ENCODE measurements at places on chromosomes 12 and 14.

DNA sequence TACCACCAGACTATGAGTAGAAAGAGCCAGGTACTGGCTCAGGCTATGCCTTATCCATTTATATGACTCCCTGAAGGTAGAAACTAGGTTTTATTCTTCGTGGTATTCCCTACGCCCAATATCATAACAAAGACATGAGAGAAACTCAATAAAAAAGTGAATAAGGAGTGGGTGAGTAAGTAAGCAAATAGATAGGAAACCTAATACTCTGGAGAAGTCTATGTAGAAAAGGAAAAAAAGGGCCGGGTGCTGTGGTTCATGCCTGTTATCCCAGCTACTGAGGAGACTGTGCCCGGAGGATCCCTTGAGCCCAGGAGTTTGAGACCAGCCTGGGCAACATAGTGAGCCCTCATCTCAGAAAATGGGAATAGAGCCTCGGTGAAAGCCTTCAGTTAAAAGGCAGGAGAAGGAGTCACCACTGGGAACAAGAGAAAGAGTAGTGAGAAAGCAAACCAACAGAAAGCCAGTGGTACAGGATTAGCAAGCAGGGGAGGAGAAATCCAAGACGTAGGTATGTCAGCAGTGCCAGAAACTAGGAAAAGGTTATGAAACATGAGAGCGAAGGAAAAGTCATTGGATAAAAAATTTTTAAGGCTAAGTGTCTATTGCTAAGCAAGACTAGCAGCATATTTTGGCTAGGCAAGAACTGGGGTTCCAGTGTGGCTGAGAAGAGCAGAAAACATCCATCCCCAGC, 6.0 kb upstream of the OR6J1 start:
- DNase-seq = no peak

DNA sequence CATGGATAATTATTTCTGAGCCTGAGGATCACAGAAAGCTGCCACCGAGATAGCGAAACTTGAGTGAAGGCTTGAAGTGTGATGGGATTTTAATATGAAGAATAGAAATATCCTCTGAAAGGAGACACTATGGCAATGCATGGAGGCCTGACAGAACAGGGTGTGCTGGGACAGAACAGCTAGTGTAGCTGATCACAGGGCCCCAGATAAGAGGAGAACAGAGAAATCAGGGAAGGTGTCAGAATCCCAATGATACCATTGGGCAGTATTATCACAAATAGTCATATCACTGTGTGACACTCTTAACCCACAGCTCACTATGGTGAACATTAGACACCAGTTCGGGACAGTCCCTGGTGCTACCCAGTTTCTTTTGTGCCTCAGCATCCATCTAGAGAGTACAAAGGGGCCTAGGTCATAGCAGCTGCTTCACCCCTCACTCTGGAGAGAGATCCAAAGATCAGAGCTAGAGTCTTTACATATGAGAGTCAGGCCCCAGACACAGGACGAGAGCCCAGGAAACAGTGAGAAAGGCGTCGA, 506 bp upstream of the OR10P1 start:
- DNase-seq = no peak

DNA sequence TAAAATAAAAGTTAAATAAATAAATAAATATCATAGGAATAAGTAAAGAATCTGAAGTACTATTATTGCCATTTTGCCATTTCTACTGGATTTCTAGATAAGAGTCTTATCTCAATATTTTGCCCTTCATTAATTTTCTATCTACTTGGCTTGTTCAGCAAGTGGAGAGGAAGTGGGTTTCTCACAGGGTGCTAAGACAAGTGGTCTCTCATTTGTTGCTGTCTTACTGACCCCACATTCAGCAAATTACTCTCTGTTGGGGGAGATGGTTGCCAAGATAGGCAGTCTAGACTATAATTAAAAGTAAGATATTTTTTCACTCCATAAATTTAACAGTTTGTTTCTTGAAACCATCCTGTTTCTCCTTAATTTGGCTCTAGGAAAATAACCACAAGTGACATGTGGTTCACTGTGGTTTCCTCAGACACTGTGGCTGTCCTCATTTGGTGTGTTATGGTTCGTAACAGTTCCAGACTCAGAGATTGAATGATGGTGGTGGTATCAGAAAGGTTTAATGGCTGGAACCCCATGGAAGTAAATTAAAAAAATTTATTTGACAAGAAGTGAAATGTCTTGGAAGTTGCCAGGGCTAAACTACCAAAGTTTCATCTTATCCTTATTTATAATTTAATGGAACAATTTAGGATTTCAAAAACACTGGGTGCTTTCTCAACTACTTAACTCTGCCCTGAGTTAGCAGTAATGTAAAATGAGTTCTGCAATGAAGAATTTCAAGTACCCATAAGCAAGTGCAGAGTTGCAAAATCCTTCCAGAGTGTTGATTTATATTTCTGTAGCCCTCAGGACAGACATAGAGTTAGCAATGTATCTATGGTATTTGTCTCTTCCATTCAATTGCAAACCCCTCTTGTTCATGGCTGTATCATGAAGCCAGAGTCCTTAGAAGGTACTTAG, 214.8 kb downstream of the MSRB3 start:
- no peak for DNase-seq

DNA sequence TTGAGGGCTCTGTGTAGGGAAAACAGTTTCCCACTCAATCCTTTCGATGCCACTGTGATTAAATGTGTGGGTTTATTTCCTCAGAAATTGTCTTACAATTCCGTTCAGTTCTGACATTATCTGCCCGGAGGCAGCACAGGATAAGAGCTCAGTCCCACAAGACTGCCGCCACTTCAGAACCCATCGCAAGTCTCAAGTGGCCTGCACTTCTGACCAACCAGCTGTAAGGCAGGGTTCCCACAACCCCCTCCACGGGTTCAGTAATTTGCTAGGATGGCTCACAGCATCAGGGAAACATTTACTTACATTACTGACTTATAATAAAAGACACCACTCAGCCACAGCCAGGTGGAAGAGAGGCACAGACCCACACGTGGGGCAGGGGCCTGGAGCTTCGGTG, 17.2 kb downstream of the BDKRB2 start:
- DNase-seq = no peak

GRCh38 chr14:105933238-105933637, 406.9 kb downstream of the TMEM121 start:
- DNase-seq = no peak

DNA sequence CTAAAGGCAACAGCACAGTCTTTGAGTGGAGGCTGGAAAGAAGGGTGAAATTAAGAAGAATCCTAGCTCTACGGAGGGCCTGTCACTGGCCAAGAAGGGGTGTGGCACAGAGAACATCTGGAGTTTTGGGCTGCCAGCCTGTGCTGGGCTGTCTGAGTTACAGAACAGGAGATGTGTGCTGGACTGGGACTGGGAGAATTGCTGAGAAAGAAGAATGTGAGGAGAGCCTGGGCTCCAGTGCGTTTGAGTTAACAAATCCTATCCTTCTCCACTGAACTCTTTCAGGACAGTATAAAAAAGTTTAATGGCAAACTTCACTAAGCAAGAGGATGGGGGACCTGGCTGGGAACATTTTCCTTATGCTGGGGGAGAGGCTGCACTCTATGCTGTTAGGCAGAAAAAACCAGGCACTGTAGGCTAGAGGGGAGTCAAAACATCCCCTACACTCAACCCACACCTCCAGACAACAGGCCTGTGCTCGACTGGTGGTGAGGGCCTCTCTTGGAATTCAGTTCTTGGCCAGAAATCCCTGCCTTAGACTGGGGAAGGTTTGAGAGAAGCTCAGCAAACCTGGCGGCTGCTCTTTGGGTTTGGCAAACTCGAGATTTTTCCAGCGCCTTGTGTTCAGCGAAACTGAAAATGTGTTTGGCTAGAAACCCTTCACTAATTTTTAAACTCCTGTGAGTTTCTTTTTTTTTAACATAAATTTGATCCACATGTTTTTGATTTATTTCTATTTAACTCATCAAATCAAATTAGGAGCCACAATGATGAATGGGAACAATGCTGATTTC, 217.3 kb downstream of the MON2 start:
- DNase-seq = no peak

DNA sequence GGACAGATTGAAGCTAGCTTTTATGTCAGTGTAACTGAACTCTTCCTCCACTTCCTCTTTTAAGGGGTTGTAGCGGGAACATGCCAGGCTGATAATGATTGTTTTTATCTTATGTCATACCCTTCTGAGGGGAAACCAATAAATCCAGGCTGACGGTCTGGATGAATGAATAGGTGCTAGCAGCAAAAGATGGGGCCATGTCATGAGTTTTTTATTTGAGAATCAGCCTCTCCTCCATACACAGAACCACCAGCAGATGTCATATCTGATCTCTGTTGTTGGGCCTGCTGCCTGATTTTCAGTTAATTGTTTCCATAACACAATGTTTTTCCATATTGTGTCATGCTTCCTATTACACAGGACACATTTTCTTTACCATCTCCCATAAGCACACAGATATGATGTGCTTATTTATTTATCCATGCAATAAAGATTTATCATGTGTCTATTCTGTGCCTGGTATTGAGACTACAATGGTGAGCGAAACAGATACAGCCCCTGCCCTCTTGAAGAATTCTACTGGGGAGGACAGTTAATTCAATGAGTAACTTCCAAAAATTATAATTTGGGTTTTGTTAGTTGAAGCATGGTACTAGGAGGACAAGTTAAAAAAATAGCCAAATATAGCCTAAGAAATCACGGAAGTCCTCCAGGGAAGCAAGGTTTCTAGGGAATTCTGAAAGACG, 33.6 kb upstream of the CRY1 start:
- DNase-seq = peak; percentile 7

DNA sequence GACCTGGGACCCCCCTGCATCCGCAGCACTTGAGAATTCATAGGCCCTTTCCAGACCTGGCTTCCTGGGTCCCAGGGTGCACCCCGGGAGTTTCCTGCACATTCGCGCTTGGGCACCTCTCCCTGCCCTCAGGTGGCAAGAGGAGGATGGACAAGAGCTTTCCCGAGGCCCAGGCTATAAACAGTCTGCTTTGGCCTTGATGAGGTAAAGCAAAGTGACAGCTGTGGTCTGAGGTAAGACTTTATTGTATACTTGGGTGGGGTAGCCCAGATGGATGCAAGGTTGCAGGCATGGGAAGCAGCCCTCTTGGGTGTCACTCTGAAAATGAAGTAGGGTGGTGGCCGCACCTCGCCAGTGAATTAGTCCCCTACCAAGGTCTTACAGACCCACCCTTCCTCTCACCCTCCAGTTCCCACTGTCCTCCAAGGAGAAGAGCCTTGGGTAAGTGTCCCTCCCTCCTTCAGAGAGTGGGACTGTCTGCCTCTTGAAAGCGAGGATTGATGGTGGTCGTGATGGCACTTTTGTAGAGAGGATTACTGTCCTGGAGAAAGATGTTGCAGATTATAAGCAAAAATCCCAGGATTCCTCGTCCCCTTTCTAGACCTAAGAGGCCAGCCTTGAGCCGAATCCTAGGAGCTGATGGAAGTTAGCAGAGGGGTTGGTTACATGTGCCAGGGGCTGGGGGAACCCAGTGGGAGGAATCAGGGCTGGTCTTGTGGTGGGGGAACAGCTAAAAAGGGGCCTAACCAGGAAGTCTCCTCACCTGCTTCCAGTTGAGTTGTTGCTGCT, 10.6 kb upstream of the CSAD start:
- no peak for DNase-seq

GRCh38 chr12:2374092-2374906, 321.5 kb downstream of the CACNA1C start:
- no peak for DNase-seq

DNA sequence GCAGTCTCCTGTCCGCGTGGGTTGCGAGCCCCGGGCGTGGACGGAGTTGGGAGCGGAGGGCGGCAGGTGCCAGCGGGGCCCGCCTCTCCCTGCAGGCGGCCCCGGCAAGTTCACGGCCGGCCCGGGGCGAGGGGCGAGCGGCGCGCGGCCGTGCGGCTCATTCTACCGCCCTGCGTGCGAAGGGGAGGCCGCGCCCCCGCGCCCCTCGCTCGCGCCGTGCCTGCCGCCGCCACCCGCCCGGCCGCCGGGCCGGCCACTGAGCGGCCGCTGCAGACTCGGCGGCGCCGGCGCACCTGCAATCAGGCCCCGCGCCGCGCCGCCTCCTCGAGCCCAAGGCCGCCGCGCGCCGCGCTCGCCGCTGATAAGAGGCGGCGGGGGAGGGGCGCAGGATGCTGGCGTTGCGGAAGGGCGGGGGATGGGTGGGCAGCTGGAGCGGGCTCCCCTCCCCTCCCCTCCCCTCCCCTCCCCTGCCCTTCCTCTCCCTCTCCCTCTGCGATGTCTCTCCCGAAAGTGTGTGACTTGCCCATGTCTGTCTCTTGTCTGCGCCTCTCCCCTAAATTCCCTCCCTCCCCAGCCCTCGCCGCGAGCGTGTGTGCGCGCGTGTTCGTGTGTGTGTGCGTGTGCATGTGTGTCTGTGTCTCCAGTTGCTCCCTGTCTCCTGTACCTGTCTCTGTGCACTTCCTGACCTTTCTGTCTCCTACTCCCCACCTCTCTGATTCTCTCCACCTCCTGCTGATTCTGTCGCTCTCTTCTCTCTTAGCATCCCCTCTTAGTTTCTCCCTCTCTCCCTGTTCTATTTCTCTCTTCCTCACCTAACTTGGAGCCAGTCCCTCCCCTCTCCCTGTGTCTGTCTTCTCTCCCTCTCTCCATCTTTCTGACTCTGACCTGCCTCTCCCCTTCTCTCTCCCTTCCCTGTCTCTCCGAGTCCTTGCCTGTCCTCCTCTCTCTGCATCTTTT, 768.1 kb upstream of the TBX3 start:
- DNase-seq = no peak

DNA sequence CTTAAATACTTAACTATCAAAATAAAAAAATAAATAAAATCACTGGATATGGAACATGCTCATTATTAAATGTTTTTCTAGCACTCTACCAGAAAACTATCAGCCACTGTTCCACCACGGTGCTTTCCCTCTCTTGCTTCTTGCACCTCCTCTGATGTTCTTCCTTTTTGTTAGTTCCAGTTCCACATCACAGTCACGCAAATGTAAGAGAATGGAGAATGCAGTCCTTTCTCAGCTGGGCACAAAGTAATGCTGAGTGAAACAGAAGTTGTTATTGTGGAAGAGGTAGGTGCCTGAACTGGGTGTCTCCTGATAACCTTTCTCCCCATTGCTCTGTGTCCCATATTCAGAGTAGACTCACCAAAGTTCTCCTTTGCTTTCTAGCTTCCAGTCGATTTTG, 1116.9 kb upstream of the TMEM132C start:
- no peak for DNase-seq

DNA sequence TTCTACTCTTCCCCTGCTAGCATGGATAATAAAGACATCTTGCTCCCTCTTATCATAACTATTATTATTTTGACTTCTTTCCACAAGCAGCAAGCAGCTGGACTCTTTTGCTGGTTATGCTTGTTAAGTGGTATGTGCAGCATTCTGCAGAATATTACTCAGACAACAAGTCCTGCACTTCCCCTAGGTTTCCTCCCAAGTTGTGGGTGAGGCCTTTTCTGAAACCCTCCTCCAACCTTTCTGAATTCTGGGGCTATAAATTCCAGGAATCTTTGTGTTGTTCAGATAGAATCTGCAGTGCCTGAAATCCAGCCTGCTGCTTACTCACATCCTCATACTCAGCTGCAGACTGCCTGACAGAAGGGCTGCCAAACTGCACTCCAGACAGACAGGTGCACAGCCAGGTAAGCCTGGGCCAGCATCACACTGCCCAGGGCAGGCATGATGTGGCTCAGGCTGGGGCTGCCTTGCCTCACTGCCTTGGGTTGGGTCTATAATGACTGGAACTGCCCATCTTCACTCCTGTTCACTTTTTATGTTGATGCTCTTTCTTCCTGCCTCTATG, 6.2 kb upstream of the DHRS2 start:
- DNase-seq = no peak
